ENCODE measurements at places on chromosomes 2 and 18. TPM values are rescaled to one million over a fixed set of nuclear protein-coding genes. Genes with fewer than 3 reads are reported as not detected.

Gene ABCB11
- total RNA-seq: not detected

Gene FIGN
- total RNA-seq: not detected

Gene AFF3
- total RNA-seq: 228 TPM

Gene LONRF2
- total RNA-seq: 0.17 TPM

Gene ATP6V1C2
- 3.5 TPM for total RNA-seq

Gene EML6
- total RNA-seq: 25.3 TPM

Gene ST3GAL5
- total RNA-seq: 56.4 TPM

Gene GGCX
- total RNA-seq: 30.0 TPM

Gene ALPI
- not detected for total RNA-seq

Gene POTEI
- not detected for total RNA-seq

Gene PMS1
- total RNA-seq: 32.7 TPM

Gene MAB21L4
- total RNA-seq: not detected

Measured in activated B cell treated with CpG ODN at 0.5 μM for 24 hours (primary cell).